ENCODE measurements at places on chromosomes 5 and 9.

GRCh38 chr9:118094387-118094786 is 390.2 kb downstream of the TLR4 start:
- no peak for DNase-seq

- no peak for DNase-seq
Observed at GRCh38 chr9:84812355-84812754, 142.8 kb downstream of the NTRK2 start.

DNA sequence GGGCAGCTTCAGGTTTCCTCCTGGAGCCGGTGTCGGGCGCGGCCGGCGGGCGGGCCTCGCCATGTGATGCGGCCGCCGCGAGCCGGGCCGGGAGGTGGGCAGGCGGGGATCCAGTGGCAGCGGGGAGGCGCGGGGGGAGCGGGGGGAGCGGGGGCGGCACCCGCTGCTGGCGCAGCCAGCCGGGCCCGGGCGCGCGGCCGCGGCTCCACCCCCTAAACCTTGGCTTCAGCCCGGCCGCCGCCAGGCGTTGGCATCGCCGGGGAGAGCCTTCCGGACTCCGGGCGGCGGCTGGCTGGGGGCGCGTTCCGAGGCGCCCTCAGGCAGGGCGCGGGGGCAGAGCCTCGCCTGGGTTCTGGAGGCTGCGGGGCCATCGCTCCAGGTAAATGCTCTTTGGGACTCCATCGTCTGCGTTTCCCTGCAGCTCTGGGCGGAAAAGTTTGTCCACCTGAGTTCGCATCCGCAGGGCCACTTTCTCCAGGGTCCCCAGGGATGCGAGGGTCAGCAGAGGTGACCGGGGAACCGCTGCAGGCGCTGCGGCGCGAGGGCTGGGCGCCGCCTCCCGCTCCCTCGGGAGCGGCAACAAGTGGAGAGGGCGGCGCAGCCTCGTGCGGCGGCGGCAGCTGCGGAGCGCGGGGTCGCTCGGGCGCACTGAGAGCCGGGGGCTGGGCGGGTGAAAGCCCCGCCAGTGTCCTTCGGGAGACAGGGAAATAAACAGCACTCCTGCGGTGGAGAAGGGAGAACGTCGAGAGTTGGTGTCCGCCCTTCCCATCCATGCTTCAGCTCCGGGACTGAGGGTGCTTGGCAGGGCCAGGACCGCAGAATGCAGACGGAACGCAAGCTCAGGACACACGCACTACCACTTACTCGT is at the start of gene ARHGEF28:
TSS of gene ARHGEF28 (plus strand) at position 253 of the 868 bp plus-strand sequence. CDS start 58,656 bp downstream, outside the sequence.
- DNase-seq, result no peak

DNA sequence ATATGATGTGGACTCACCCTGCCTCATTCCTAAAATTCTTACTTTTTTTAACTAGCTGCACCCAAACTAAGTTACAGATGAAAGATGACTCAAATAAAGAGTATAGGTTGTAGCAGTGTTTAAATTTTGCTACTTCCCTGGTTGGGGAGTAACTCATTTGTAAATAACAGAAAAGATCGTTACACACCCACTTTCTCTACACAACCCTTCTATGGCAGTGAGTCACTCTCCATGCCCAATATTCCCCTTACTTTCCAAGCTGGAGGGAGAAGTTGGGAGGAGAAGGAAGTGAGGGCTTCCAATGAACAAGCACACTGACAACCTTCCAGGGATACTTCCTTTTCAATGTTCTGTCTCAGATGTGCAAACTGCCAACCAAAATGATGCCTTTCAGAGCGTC is 1.9 kb downstream of the RASEF start:
- DNase-seq, result no peak

DNA sequence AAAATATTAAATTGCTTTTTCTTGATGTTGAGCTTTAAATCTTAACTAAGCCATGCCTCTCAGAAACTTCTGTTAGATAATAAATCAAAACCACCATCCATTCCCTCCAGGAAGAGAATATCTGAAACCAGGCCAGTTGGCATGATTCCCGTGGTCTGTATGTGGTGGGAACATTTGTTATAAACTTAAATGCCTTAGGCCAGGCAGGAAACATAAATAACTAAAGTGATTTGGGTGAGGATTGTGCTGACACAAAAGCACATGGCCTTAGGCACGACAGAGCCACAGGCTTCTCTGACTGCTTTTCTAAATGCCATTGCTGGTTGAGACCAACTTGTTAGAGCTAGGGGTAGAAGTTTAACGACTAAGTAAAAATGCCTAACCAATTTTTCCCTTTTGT is 255.9 kb downstream of the GABRG2 start:
- DNase-seq, result no peak

- DNase-seq, result no peak
Observed at GRCh38 chr5:68369457-68370125, 154.0 kb downstream of the PIK3R1 start.

DNA sequence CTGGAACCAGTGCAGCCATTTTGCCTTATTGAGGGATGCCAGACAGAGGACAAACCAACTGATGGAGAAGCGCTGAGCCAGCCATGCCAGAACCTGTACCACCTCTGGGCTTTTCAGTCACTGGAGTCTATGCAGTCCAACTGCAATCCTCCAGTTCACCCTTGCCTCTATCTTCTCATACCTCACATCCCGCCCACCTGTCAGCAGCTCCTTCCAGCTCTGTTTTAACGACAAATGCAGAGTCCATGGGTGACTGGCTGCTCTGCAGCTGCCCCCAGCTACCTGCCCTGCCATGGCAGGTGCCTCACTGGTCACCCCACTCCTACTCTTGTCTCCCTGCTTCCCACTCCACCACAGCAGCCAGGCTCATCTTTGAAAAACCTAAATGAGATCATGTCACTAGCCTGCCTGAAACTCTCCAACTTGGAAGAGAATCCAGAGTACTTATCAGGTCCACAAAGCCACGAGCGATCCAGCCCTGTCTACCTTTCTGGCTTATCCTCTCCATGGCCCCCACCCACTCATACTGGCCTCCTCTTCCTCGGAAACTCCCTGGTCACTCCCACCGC is 14.0 kb upstream of the ACSL6 start:
- DNase-seq, result no peak

- DNase-seq, result no peak
Observed at GRCh38 chr9:27086818-27087680, 22.0 kb upstream of the TEK start.

- no peak for DNase-seq
Observed at GRCh38 chr9:33166231-33167083, 679 bp downstream of the B4GALT1 start.

- no peak for DNase-seq
Observed at GRCh38 chr5:147658293-147658932, 124.1 kb downstream of the JAKMIP2 start.

DNA sequence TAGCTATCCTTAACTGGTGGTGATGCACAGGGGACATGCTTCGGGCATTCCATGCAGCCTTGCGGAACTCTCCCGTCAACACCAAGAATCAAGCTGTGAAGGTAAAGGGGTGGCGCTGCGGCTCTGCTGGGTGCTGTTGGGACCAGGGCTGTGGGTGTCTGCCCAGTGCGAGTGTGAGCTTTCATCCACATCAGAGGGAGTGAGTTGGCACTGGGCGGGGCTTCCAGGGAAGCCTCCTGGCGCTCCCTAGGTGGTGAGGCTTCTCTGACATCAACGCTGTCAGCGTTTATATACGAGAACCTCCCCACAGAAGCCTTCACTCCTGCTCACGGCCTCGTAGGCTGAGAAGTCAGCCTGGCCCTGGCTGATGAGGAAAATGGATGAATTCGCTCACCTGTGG is 11.7 kb downstream of the ARPC5L start:
- no peak for DNase-seq

GRCh38 chr5:17898766-17899165 is 264.5 kb downstream of the TAF11L14 start:
- no peak for DNase-seq

- DNase-seq, result no peak
Observed at GRCh38 chr5:62143268-62144229, 162.5 kb upstream of the KIF2A start.

DNA sequence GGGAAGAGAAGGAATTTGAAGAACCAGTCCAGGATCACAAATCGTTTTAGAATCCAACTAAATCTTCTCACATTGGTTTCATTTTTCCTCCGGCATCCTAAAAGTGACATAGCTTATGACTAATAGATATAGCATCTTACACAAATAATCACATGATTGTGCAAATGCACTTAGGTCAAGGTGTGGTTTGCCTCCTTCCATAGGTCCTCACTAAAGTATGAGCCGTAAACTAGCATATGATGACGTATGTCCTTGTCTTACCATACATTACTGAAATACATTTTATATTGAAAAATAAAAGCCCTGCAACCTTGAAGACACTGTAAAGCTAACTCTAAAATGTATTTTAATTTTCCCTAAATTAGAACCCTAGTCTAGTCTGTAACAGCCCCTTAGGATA is 362.7 kb upstream of the ADAMTS16 start:
- no peak for DNase-seq

- DNase-seq, result no peak
Observed at GRCh38 chr9:137087409-137087925, 682 bp downstream of the MAN1B1 start.

DNA sequence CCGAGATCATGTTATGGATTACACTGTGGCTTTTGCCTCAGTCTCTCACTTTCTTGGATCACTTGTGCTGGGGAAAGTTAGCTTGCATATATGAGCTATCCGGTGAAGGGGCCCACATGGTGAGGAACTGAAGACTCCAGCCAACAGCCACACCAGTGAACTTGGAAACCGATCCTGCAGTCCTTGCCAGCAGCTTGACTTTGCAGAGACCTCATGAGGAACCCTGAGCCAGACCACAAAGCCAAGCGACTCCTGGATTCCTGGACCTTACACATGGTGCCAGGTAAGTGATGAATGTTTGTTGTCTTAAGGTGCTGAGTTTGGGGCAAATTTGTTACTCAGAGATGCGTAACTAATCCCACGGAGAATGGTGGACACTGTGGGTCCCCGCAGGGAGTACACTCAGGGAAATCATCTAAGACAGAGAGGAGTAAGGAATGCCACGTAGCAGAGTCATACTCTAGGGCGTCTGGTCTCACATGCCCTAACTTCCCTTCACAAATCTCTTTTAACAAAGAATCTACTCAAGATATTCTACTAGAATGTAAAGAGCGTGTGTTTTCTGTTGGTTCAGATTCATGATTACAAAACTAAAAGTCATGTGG is 76.5 kb upstream of the PJA2 start:
- DNase-seq, result no peak

DNA sequence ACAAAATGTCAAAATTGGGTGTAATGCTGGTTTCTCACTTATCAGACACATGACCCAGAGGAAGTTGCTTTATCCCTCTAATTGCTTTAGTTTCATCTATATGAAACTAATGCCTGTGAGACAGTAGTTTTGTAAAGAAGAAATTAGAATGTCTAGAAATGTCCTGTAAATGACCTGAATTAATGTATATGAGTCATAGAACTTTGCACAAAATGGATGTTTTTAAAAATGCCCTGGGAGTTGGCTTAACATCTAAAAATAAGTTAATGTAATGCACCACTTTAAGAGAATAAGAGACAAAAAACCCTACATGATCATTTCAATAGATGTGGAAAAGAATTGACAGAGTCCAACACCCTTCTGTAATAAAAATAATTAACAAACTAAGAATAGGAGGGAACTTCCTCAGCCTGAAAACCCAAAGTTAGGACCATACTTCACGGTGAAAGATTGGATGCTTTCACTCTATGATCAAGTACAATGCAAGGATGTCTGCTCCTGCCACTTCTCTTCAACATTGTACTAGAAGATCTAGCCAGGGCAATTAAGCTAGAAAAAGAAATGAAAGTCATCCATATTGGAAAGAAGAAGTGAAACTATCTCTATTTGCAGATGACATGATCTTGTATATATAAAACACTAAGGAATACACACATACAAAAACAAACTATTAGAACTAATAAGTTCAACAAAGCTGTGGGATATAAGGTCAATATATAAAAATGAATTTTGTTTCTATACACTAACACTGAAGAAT is 117.9 kb downstream of the MELK start:
- DNase-seq, result no peak

GRCh38 chr5:172943283-172943841 is 15.9 kb upstream of the RPL26L1 start:
- DNase-seq, result no peak

GRCh38 chr9:3473405-3473804 is 52.4 kb downstream of the RFX3 start:
- no peak for DNase-seq

DNA sequence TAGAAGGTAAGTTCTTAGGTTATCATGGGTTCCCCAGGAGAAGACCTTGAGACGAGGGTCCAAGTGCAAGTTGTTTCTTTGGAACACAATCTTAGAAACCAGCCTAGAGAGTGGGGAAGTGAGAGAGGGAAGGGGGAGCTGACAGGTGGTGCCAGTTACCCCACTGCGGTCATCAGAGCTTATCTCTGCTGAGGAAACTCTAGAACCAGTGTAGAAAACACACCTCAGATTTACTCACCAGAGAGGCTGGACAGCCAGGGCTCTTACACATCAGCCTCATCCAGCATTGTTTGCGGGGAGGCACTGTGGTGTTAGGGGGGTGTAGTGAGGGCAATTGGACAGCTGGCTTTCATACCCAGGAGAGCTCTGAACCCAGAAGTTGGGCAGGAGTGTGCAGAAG is 206.5 kb upstream of the RAI14 start:
- no peak for DNase-seq

DNA sequence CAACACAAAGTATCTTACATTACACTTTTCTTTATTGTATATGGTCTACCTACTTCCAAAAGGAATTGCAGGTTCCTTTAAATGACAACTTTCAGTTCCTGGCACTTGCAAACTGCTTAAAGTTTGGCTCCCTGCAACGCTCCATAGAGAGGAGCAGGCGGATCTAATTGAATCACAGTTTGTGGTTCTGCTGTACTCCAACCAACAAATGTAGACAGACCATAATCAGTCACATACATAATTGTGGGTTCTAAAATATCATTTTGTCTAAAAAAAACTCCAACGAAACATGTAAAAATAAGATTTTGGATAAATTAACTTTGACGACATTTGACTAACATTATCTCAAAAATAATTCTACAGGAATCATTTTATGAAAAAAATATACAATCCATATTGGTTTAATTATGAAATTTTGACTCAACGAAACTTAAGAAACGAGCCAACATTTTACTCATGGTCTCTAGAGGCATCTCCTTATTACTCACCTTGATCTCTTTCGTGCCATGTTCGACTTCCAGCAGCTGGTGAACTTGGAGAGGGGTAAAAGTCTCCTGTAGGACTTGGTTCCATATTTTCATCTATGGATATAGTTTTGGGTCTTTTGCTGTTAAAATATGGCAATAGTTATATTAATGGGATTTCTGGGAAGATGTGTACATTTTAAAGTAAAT is 167.6 kb downstream of the NFIB start:
- DNase-seq, result no peak

- no peak for DNase-seq
Observed at GRCh38 chr9:82036086-82036485, 47.5 kb downstream of the SPATA31D1 start.
